Activated CD8-positive, alpha-beta T cell treated with anti-CD3 and anti-CD28 coated beads for 36 hours (primary cell): ENCODE measurements at places on chromosomes 7 and 10. TPM values are rescaled to one million over a fixed set of nuclear protein-coding genes. Genes with fewer than 3 reads are reported as not detected.

- DNase-seq, result no peak
Measured at GRCh38 chr7:109950256-109950655, 1140.7 kb upstream of the LRRN3 start.

- DNase-seq, result no peak
Measured at GRCh38 chr10:34764472-34764946, 50.6 kb downstream of the PARD3 start.

- no peak for DNase-seq
Measured at GRCh38 chr7:82945480-82945879, 217.2 kb downstream of the PCLO start.

DNA sequence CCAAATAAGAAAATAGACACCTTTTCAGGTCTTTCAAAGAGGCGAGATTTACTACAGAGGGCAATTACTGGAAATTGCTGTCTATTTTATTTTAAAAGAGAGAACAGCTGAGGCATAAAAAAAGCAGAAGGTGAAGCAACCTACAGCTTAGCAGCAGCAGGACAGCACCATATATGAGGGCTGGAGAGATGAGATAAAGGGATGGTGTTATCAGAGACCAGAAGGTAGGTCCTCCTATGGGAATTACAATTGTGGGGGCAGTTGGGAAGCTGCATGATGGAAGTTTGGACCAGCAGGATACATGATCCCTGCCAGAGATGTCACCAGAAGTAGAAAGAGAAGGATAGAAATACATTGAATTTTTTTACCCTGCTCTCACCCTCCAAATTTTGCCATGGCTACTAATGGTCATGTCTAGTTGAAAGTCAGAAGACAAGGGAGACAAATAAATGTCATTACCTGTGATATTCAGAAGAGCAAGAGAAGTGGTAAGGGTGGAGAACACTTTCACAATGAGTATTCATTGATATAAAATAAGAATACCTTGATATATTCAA lies 77.2 kb upstream of the CALCR start:
- no peak for DNase-seq

DNA sequence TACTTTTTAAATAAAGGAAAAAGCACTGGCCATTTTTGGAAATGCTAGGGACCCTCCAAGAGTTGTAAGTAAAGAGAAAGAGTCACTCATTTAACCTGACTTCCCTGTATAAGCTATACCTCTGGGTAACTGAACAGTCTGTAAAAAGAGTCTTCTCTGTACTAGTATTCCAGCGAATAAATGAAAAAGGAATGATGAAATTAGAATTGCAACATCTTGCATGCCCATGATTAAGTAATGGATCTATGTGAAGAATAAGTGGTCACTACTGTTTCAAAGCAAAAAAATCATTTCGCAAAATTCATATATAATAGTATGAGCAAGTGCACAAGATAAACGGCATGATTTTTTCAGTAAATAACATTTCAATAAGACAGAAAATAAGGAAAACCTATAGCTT lies 116.8 kb downstream of the ZFAND4 start:
- no peak for DNase-seq

DNA sequence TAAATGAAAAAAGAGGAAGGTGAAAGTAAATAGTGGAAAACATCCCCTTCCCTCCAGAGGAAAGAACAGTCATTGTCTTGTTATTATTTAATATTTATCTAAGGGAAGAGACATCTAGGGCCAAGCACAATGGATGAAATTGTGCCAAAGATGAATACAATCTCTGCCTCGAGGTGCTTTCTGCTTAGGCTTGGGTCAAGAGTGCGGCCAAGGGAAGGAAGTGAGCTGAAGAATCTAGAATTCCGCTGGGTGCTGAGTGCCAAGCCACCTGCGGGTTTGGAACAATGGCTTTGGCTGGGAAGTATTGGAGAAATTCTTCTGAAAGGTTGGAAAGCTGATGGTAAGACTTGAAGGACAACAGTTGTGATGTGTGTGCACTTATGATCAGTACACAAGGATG lies 531.3 kb upstream of the FZD8 start:
- no peak for DNase-seq

- DNase-seq, result no peak
Measured at GRCh38 chr7:9217204-9217603, 783.8 kb downstream of the NXPH1 start.

DNA sequence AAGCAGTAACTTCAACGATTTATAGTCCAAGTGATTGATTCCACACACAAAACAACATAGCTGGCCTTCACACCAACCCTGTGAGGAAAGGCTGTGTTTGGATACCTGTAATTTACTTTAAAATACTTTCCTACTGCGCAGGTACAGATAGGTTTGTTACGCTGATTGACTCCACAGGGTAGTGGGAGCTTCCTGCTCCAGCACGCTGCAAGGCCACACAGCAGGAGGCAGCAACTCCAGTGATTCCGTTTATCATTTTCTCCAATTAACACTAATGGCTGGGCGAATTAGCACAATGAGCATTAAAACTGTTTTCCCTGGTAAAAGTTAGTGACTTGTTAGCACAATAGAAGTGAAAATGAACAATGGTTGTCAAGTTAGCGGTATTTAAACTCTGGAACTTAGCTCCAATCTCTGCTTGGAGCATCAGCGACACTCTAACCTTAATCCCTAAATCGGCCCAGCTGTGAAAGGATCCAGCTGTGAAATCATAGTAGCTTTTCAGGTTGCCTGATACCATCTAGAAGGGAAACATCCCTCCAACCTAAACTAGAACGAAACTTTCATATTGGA lies 959 bp downstream of the DCLRE1C start:
- DNase-seq, result no peak

WDR86 gene
- 0.25 TPM for total RNA-seq

SKAP2 gene
- 7.0 TPM for total RNA-seq

CEP55 gene
- total RNA-seq, result 45.0 TPM
